ENCODE measurements at places on chromosomes 1 and 21. TPM values are rescaled to one million over a fixed set of nuclear protein-coding genes. Genes with fewer than 3 reads are reported as not detected.

A3GALT2 gene
- not detected for total RNA-seq

ACKR1 gene
- total RNA-seq: not detected

DNA sequence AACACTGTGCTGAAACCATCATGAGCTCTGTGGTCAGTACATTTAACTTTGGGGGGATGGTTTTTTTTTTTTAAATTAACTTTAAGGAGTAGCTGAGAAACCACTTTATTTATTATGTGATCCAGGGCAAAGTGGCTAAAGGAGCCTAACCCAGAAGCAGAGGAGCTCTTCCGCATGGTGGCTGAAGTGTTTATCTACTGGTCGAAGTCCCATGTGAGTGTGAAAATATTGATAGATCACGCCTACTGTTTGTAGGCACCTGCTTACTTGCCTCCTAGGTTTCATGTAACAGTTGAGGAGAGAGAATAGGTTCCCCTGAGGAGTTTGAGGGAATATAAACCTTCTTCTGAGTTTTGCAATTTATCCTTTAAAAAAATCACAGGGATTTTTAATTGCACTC, 181.4 kb downstream of the ZP4 start:
- no peaks in the 10 kb centered on the region for H3K27me3 ChIP-seq
- H3K27ac ChIP-seq: no peak overlapping the region
- H3K36me3 ChIP-seq: no peaks in the 10 kb centered on the region
- no peak for DNase-seq

GRCh38 chr1:226604560-226605317, 56.2 kb downstream of the STUM start:
- H3K27me3 ChIP-seq: no peaks in the 10 kb centered on the region
- H3K27ac ChIP-seq: no peak overlapping the region
- H3K4me1 ChIP-seq: no peaks in the 10 kb centered on the region
- DNase-seq: no peak

GRCh38 chr1:95532335-95532734, 298.3 kb downstream of the RWDD3 start:
- H3K36me3 ChIP-seq: no peaks in the 10 kb centered on the region
- no peaks in the 10 kb centered on the region for H3K27me3 ChIP-seq
- no peak overlapping the region for H3K27ac ChIP-seq
- no peak for DNase-seq

DNA sequence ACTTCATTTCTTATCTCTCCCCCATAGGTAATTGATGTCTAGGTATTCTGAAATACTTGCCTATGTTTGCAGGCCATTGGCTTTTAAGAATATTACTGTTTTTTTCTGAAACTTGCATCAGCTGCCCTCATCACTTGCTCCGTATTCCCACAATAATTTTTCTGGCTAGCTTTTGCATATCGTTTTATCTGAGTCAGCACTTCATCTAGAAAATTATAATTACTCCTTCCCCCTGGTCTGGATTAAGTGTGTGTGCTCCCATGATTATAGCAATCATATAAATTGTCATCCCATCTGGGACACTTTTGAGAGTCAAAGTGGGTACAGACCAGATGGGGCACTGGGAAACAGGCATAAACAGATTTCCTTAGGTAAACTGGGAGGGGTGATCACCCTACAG, 583.2 kb upstream of the B3GALT2 start:
- no peak overlapping the region for H3K27ac ChIP-seq
- DNase-seq: no peak
- no peaks in the 10 kb centered on the region for H3K27me3 ChIP-seq
- no peak overlapping the region for H3K4me3 ChIP-seq
- H3K36me3 ChIP-seq: no peaks in the 10 kb centered on the region

GRCh38 chr1:31227891-31228568, 11.7 kb downstream of the NKAIN1 start:
- H3K36me3 ChIP-seq: no peaks in the 10 kb centered on the region
- no peak overlapping the region for H3K4me3 ChIP-seq
- no peaks in the 10 kb centered on the region for H3K4me1 ChIP-seq
- H3K27ac ChIP-seq: no peak overlapping the region

RXRG gene
- total RNA-seq: not detected

DNA sequence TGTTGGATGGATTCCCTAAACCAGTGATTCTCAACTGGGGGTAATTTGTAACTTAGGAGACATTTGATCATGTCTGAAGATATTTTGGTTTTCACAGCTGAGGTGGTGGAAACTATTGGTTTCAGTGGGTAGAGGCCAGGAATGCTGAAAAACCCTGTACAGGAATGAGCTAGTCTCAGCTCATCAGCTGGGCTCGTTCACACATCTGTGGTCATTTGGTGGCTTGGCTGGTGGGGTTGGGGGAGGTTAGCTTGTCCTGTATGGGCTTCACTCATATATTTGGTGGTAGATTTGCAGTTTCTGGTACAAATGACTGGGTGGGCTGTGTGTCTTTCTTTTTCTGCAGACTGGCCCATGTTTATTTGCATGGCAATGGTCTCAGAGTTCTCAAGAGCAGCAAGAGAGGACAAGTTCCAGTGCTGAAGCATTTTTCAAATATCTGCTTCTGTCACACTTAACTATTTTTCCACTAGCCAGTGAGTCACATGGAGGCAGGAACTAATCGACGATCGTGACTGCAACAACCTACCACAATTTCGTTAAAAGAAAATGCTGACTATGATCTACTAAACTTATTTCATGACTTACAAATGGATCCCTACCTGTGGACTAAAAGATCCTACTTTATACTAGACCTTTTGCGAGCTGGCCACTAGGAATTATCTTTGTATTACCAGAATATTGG, 321.7 kb upstream of the PLXNA2 start:
- H3K27ac ChIP-seq: no peak overlapping the region
- no peaks in the 10 kb centered on the region for H3K4me1 ChIP-seq
- H3K36me3 ChIP-seq: no peaks in the 10 kb centered on the region
- no peak overlapping the region for H3K4me3 ChIP-seq

ECM1 gene
- 1.3 TPM for total RNA-seq

IFT25 gene
- 59.6 TPM for total RNA-seq

DNA sequence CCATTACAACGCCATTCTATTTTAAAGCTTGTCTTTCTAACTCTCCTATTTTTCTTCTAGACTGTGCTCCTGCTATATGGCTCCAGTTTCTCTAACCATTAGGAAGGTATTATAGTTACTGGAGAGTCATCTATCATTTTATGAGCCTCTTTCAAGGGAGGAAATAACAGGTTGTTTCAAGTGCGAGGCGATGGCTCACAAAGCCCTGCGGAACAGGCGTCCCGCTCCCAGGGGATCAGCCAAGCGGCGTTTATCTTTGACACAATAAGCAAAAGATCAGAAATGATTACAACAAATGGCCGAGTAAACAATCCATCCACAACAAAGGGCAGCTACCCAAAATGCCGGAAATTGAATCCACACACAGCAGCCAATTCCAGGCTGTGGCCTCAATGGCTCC, 249.5 kb upstream of the POU3F1 start:
- no peak overlapping the region for H3K4me3 ChIP-seq
- H3K36me3 ChIP-seq: no peaks in the 10 kb centered on the region
- peaks cover 5% of the 10 kb centered on the region for H3K4me1 ChIP-seq

RHEX gene
- not detected for total RNA-seq

SLC30A10 gene
- not detected for total RNA-seq

CELSR2 gene
- 2.5 TPM for total RNA-seq

TCEA3 gene
- total RNA-seq: 6.1 TPM

DNA sequence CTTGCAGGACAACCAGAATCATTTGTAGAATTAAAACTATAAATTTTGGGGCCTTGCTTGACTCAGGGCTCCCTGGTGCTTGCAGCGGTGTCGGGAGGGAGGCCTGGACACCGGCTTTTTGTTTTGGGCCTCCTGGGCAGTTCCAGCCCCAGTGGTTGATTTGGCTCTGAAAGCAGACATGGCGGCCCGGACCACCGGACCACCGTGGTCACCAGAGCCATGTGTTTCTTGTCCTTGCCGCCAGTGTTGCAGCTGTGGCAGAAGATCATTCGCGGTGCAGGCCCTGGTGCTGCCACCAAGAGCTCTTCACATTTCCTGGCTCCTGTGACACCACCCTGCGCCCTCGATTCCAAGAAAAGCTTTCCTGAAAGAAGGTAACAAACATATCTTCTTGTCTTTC, 484.8 kb downstream of the BRINP3 start:
- no peak overlapping the region for H3K4me3 ChIP-seq
- DNase-seq: no peak
- H3K4me1 ChIP-seq: no peaks in the 10 kb centered on the region
- no peak overlapping the region for H3K27ac ChIP-seq
- H3K27me3 ChIP-seq: no peaks in the 10 kb centered on the region

GRCh38 chr1:60670302-60670701, 412.1 kb upstream of the NFIA start:
- no peaks in the 10 kb centered on the region for H3K36me3 ChIP-seq
- H3K27ac ChIP-seq: no peak overlapping the region
- H3K4me3 ChIP-seq: no peak overlapping the region
- no peaks in the 10 kb centered on the region for H3K4me1 ChIP-seq

- no peak overlapping the region for H3K4me3 ChIP-seq
- DNase-seq: no peak
- no peaks in the 10 kb centered on the region for H3K36me3 ChIP-seq
- H3K27me3 ChIP-seq: no peaks in the 10 kb centered on the region
These were observed 175.6 kb upstream of the DAB1 start for GRCh38 chr1:57599236-57599994.

DNA sequence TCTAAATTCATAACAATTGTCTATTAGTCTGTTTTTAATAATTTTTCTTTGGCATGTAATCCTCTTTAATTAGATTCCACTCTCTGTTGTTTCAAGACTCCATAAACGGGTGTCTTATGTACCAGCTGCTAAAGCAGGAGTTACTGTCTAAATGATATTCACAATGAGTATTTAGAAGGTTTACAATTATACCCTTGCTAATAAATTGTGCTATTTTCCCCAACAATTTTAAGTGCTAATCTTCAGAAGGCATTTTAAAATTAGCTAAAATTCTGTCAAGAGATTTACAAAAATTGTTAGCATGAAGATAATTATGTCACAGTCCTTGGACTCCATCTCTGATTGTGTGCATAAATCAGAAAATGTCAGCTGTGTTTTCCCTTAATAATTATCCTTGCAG, 83.7 kb downstream of the DPYD start:
- no peaks in the 10 kb centered on the region for H3K36me3 ChIP-seq
- H3K4me3 ChIP-seq: no peak overlapping the region
- H3K4me1 ChIP-seq: no peaks in the 10 kb centered on the region
- no peaks in the 10 kb centered on the region for H3K27me3 ChIP-seq
- no peak for DNase-seq
- H3K27ac ChIP-seq: no peak overlapping the region

- H3K27ac ChIP-seq: peak overlapping the region; percentile 82
- H3K36me3 ChIP-seq: peaks cover 6% of the 10 kb centered on the region
- no peak for DNase-seq
These were observed 85.4 kb upstream of the CD53 start for GRCh38 chr1:110787328-110788071.

- peak overlapping the region; percentile 100 for H3K4me3 ChIP-seq
- peak overlapping the region; percentile 100 for H3K27ac ChIP-seq
- no peaks in the 10 kb centered on the region for H3K27me3 ChIP-seq
These were observed 162.0 kb downstream of the RUNX1 start for GRCh38 chr21:34887105-34887442.

GRCh38 chr1:26237230-26237966, 3.4 kb downstream of the CEP85 start:
- H3K36me3 ChIP-seq: no peaks in the 10 kb centered on the region
- H3K27ac ChIP-seq: peak overlapping the region; percentile 43
- H3K4me1 ChIP-seq: peaks cover 36% of the 10 kb centered on the region
- peak overlapping the region; percentile 41 for H3K4me3 ChIP-seq

All from activated T-cell treated with anti-CD3 and anti-CD28 coated beads, Interleukin-2, amount 50 U/mL, for 72 hours (primary cell).